ENCODE measurements at places on chromosomes 4 and X.

DNA sequence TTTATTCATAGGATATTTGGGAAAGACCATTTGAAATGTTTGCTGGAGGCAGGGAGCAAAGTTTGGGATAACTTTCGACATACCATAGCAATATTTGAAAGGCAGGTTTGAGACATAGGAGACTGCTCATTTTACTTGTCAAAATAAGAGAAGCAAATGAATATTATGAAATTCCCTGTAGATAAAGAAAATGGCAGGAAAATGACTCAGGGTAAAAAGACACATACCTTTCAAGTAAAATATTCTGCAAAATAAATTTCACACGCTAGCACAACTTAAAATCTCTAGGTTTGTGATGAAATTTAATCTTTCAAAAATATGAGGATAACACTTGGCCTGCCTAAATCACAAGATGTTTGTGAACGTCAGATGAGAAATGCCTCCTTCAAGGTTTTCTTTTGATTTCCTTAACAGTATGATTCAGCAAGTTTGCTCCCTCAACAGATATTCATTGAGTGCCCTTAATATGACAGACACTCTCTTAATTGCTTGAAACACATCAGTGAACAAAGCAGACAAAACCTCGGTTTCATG is 6.6 kb downstream of the TMEM156 start:
- no peak for DNase-seq

GRCh38 chr4:153528705-153529485 is 62.7 kb downstream of the TMEM131L start:
- DNase-seq = no peak

GRCh38 chr4:24910499-24910898 is 2.3 kb downstream of the CCDC149 start:
- DNase-seq = no peak

DNA sequence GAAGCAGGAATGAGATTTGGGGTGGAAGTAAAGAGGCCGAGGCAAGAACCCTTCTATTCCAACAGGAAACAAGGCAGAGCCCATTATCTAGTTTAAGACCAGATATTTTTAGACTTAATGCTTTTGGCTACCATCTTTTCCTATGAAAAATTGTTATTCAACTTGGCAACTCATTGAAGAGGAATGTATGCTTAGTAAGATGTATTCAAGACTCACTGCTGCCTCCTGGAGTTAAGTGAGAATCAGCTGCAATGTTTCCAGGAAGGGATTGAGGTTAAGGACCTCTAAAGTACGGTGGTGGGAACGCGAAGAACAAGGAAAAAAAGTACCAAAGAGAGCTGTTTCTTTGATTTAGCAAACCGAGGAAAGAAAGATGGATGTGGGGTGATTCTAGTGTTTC is 89.1 kb downstream of the RAPGEF2 start:
- peak; percentile 6 for DNase-seq

GRCh38 chr4:184792950-184793555 is 32.7 kb downstream of the ACSL1 start:
- no peak for DNase-seq

DNA sequence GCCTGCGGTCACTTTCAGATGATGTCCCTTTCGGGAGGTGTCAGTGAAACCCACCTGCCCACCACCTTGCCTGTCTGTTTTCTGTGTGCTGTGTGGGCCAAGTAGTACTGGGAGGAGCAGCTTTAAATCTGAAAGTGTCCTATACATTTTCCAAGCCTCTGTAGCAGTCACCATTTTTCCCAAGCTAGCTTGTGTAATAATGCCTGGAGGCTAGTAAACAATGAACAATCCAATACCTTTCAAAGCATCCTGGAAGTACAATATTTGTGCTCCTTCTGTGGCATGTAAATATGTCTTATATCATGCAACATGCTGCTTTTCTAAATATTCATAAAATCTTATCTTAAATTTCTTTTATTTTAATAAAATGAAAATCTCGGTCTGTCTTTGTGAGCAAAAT is 111.6 kb upstream of the C1GALT1C1 start:
- no peak for DNase-seq

DNA sequence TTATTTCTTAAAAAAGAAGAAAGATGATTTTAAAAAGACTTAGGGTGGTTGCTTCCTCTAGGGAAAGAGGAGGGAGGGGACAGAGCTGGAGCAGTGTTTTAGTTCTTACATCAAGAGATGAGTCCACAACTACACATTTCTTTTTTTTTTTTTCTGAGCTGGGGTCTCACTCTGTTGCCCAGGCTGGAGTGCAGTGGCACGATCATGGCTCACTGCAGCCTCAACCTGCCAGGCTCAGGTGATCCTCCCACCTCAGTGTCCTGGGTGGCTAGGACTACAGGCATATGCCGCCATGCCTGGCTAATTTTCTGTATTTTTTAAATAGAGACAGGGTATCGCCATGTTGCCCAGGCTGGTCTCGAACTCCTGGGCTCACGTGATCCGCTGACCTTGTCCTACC is 17.2 kb downstream of the SH3KBP1 start:
- no peak for DNase-seq

GRCh38 chrX:10177601-10178000 is 20.8 kb downstream of the CLCN4 start:
- no peak for DNase-seq

DNA sequence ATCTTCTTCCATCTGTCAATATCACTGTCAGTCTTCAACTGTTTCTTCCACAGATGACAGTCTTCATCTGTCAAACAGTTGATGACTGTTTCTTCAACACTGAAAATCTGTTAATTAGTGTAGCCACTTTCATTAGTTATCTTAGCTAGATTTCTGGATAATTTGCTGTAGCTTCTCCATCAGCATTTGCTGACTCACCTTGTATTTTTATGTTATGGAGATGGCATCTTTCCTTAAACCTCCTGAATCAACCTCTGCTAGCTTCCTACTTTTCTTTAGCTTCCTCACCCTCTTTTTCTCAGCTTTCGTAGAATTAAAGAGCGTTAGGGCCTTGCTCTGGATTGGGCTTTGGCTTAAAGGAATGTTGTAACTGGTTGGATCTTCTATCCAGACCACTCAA is 25.1 kb downstream of the USP53 start:
- no peak for DNase-seq

DNA sequence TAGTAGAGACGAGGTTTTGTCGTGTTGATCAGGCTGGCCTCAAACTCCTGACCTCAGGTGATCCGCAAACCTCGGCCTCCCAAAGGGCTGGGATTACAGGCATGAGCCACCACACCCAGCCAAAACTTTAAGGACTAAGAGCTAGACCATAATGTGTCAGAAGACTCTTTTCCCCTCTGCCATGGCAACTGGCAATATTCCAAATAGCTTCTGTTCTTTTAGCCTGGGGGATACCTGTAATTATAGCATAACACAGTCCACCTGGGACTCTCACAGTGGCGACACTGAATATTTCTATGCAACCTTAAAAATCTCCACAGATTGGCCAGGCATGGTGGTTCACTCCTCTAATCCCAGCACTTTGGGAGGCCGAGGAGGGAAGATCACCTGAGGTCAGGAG is 45.5 kb upstream of the RBM47 start:
- no peak for DNase-seq

DNA sequence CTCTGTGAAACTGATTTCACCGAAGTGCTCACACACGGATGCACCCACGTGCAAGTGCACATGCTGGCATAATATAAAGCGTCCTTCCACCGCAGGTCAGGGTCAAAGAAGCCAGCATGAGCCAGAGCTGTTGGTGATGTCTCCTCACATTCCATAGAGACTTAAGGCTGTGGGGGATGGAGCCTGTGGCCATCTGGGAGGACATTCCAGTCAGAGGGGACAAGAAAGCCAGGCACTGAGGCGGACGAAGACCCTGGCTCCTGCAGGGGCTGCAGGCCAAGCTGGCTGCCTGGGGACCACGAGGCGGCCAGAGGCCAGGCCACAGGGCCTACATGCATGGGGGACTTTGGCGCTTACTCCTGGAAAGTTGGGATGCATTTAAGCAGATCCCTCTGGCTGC is 7.7 kb downstream of the RNF212 start:
- no peak for DNase-seq

DNA sequence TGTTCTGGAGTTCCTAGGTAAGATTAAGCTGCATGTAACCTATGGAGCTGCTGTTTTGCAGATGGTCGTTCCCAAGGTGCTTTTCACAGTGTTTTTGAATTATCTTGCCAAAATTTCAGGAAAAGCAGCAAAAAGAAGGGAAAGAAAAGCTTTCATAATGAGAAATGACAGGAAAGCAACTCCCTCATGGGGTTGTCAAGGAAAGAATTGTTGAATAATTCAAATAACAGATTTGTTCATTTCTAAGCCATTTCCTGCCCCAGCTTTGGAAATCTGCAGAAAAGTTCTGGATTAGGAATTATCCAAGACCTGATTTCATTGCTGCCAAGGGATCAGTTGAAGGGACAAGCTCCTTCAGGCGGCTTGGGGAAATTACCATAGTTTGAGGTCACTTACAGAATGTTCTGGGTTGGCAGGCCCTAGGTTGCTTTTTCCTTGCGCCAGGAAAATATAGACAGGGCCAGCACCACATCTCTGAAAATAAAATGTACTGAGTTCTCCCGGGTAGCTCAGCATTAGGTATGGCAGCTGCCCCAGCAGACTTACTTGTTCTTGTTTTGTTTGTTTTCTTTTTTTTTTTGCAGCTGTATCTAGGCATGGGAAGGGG is 354.7 kb downstream of the STIM2 start:
- no peak for DNase-seq

- DNase-seq = no peak
These were observed 218.1 kb downstream of the TLL1 start for GRCh38 chr4:166091146-166091545.

DNA sequence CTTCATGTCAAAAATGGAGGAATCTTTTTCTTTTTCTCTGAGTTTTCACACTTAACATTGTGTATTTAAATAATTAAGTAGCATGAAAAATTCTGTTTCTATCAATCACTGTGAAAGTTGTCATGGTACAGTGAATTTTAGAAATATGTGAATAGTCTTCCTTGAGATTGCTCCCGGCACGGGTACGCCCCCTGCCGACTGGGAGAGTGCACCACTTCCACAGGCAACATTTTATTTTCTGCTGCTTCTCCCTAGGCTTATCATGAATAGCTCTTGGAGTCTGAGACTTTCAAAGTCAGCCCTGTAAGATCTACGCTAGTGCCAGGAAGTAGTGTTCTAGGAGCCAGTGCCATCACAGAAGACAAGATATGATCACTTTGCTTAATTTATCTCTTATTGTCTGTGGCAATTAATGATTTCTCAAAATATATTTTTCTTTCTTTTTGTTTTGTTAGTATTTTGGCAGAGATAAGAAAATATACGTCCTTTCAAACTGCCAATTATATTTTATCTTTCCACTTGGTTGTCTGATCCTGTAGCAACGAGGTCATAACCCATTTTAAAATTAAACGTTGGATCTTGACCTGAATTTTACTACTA is 763.8 kb upstream of the AADAT start:
- DNase-seq = peak; percentile 65

DNA sequence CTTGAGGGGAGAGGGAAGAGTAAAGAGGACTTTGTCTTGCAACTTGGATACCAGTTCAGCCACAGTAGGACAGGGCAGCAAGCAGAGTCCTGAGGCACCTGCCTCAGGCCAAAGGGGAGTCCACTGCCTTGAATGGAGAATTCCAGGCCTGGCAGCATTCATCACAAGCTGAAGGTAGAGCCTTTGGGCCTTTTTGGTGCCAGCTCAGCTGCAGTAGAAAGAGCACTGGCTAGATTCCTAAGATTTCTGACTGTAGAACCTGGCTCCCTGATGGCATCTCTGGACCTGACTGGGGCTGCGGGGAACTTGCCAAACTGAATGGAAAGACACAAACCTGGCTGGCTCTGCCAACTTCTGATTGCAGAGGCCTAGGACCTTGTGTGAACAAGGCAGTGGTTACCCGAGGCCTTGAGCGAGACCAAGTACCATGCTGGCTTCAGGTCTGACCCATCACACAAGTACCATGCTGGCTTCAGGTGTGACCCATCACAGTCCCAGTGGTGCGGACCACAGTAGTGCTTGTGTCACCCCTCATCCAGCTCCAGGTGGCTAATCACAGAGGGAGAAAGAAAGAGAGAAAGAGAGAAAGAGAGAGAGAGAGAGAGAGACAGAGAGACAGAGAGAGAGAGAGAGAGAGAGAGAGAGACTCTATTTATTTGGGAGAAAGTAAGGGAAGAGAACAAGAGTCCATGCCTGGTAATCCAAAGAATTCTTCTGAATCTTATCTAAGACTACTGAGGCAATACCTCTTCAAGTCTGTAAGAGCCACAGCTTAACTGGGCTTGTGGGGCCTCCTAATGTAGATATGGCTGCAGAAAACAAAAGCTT is 137.6 kb upstream of the SPIN4 start:
- DNase-seq = no peak
